ENCODE measurements at places on chromosomes 11 and 22.

DNA sequence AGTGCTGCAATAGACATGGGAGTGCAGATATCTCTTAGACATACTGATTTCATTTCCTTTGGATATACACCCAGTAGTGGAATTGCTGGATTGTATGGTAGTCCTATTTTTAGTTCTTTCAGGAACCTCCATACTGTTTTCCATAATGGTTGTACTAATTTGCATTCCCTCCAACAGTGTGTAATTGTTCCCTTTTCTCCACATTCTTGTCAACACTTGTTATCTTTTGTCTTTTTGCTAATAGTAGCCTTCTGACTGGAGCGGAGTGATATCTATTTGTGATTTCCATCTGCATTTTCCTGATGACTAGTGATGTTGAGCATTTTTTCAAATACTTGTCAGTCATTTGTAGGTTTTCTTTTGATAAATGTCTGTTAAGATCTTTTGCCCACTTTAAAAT, 128.9 kb downstream of the CTNND1 start:
- DNase-seq: no peak

DNA sequence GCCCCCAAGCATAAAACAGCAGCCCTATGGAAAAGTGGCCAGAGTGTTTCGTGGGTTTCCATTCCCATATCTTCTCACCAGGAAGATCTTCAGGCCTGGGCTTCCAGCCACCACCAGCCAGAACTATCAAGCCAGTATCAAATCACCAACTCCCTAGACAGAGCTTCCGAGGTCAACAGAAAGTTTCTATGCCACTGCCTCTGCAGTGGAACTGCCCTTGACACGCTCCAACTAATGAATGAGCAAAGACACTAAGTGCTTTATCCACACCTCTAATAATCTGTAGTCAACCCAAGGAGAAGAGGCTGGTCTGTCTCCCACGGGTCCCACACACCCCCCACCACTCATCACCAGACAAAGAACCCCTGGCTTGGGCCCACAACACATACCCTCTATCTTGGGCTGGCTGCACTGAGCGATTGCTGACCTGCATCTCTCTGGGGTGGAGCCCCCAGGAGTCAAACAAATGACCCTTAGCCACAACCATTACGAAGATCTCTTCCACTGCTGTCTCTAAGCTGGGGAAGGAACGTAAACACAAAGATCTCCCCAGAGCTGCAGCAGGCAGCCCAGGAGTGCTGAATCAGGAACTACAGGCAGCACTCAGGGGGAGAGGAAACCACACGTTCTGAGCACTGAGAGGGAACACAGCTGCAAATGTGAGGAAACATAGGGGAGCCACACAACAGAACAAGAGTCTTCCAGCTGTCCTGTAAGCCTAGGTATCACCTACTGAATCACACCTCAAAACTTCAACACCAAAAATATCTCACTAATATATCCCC, 9.7 kb downstream of the OR5AN1 start:
- DNase-seq: no peak

DNA sequence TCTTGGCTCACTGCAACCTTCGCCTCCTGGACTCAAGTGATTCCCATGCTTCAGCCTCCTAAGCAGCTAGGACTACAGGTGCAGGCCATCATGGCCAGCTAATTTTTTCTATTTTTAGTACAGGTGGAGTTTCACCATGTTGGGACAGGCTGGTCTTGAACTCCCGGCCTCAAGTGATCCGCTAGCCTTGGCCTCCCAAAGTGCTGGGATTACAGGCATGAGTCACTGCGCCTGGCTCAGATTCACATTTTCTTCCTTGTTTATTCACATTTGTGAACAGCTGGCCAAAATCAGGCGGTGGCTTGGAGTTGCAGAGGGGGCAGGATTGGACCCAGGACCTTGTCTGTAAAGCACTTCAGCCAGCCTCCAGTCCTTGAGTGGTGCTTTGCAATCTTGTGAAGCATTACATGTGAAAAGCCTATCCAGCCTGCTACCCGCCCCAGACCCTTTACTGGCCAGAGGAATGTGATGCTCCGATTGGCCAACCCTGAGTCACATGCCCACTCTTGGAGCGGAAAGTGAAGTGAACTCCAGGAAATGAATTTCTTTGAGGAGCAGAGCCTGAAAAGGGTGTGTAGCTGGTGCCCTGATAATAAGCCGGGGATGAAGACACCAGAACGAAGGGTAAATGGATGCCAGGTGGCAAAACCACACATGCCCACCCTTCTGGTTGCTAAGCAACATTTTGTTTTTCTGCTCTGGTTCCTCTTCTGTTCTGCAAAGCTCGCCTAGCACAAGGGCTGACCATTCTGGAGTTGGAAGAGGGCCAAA, 62.6 kb upstream of the PTPRJ start:
- no peak for DNase-seq

DNA sequence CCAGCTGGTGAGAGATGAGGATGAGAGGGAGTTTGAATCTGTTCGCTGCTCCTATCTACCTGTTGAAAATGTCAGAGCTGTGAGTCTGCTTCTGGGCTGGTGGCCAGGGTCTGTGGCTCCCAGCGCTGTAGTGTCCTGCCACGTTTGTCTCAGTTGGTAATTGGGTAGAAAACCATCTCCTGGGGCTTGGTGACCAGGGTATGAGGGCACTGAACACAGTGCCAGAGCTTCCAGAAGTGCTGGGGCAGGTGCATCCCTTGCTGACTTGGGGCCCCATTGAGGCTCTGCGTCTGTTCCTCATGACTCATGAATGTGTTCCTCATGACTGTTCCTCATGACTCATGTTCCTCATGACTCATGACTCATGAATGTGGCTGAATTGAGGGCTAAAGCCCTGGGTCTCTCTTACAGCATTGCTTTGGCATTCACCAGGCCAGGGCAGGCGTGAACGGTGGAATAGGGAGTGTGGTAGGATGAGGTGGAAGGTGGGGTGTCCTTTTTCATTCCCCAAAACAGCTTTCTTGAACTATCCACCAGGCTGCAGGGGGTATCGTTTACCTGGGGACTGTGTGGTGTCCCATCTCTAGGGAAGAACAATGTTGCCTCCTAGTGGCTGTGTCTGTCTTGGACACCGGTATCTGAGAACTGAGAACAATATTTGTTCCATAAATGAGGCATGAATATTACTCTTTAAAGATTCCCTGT, 139.5 kb downstream of the COMMD9 start:
- DNase-seq: peak; percentile 65

GRCh38 chr11:63592975-63593395, 21.2 kb downstream of the PLAAT3 start:
- DNase-seq: peak; percentile 21

- DNase-seq: no peak
Measured at GRCh38 chr11:112320668-112321067, 60.0 kb upstream of the PLET1 start.

DNA sequence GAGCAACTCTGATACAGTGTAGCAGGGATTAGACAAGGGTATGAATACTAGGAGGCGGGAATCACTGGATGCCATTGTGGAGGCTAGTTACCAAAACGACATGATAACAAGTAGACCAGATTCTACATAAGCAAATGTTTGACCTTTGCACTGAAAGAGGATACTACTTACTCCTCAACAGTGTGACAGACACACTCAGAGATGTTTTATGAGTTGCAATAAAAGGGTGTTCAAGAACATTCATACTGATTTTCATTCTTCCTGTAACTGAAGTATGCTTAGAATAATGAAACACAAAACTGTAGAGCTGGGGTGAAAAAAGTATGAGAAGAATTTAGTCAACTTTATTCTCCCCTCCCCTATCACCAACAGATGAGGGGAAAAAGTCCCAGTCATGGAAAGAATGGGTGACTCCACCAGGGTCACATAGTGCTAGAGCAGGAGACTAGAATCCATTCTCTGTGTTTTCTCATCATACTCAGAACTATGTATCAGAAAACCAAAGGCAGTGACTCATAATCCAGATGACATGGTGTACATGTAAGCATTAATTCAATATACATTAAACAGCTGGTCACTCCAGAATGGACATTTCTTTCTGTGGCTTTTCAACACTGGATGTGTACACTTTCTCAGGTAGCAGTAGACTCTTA, 32.8 kb downstream of the ARHGAP20 start:
- no peak for DNase-seq

- DNase-seq: no peak
Measured at GRCh38 chr11:130457623-130458409, 9.4 kb downstream of the ADAMTS15 start.

- no peak for DNase-seq
Measured at GRCh38 chr11:20032127-20032526, 128.1 kb downstream of the DBX1 start.

GRCh38 chr22:50486561-50487289, at the start of gene MIOX:
Gene MIOX (plus strand): TSS chr22:50486859. CDS start chr22:50486898, 39 bp downstream.
- DNase-seq: no peak

DNA sequence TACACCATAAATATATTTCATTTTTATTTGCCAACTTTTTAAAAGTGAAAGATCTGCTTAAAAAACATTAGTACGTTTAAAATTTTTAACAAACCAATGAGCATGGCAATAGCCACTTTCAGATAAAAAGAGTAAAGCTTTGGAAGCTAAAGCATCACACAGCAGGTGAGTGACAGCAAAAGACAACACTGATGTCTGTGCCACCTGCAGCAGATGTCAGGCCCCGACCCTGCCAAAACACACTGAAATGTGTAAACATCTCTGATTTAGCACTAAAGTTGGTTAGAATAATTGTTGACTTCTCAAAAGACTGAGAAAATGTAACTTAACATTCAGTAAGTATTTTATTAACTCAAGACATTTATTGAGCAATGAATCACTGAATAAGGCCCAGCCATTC, 232.9 kb downstream of the DLG2 start:
- DNase-seq: no peak

- no peak for DNase-seq
Measured at GRCh38 chr22:42743501-42743991, 22.9 kb upstream of the A4GALT start.

DNA sequence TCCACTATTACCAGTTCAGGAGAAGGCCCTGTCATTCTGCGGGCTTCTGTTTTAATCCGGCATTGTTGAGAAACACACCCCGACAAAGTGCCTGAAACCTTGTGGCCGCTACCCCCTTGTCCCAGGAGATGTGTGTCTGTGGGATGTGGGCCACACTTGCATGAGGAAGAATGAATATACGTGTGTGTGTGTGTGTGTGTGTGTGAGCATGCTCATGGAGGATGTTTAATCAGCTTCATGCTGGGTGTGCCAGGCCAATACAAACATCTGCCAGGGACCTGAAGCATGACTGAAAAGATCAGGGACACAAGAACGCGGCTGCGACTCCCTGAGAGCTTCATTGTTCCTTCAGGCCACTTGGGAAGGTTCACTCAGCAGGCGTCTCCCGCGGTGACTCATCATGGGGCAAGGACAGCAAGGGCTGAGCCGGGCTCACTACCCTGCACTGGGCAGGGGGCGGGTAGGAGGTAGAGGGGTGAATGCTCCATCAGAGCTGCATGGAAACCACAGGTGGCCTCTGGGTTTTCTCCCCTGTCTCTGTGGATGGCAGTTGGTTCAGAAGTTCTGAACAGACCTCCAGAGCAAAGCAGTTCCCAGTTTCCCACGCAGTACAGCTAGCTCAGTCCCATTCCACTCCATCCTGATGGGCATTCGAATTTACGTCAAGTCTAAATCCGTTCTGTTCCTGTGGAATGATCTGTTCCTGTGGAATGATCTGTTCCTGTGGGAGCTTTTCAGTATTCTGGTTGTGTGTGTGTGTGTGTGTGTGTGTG, 7.0 kb upstream of the MALAT1 start:
- peak; percentile 72 for DNase-seq

- DNase-seq: peak; percentile 89
Measured at GRCh38 chr11:72591785-72592502, 82.3 kb downstream of the PDE2A start.

DNA sequence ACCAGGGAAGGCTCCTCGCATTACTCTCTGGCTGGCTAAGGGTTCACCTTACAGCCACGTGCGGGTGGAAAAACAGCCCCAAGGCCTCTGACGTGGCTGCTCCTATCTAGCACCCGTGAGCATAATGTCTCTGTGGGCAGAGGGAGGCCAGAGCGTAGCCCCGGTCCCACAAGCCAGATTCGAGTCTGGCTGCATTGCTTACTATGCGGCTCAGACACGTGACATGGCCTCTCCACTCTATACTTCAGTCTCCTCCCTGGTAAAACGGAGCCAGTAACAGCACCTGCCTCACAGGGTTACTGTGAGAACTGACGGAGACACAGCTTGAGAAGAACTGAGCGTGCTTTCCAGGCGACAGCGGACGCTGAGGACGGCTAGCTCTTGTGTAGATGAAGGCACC, 105.8 kb upstream of the BID start:
- DNase-seq: no peak

- DNase-seq: no peak
Measured at GRCh38 chr11:12403997-12404350, 26.6 kb downstream of the PARVA start.

DNA sequence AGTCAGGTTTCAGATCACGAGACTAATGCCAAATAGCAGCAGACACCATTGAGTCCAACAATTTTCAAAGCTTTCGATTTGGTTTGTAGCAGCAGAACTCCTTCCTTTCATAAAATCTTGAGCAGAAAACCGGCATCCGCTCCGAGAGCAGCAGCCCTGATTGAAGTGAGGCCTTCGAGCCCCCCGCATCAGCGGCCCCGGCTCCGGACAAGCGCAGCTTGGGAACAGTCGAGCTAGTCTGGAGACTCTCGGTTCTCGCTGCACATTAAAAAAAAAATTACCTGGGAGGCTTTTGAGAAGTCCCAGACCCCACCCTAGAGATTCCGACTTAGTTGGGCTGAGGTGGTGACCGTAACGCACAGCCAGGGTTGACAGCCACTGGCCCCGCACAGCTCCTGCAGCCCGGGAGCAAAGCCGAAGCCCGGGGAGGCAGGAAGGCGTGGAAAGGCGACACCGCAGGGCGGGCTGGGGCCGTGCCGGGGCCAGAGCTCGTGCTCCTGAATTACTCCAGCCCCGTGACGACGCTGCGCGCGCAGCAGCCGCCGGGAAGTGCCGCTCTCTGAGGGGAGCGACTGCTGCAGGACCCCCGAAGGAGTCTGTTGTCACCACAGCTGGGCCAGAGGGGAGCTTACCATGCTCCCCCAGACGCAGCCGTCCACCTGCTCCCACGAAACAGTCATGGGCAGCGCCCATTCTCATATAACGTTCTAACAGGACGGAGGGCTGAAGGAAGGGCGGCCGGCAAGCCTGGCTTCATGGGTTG, 57.8 kb downstream of the SPATA19 start:
- DNase-seq: no peak

DNA sequence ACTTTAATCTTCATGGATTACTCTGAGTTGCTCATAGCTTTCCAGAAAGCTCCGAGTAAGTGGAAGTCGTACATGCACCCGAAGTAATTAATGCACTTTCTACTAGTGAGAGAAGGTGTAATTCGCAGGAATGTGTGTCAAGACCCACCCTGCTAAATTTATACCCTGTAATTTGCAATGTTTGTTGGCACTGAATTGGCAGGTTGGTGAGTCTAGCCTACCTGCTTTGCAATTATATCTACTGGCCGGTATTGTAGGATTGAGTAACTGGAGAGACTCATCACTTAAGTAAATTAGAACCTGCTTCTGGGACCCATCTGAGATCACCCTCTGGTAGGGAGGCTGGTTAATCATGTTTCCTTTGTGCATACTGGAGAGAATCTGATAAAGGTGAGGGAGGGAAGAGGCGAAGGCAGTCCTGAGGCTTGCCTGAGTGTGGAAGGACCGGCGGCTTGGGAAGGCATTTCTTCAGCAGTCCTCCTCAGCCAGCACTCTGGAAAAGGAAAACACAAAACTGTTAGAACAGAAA, 63.3 kb downstream of the LDLRAD3 start:
- no peak for DNase-seq
